Cortex of kidney (tissue), 1 donor: ENCODE measurements at places on chromosomes 4 and X.
A peak's percentile ranks its signal among the peaks of the same experiment; 100 is the strongest.

DNA sequence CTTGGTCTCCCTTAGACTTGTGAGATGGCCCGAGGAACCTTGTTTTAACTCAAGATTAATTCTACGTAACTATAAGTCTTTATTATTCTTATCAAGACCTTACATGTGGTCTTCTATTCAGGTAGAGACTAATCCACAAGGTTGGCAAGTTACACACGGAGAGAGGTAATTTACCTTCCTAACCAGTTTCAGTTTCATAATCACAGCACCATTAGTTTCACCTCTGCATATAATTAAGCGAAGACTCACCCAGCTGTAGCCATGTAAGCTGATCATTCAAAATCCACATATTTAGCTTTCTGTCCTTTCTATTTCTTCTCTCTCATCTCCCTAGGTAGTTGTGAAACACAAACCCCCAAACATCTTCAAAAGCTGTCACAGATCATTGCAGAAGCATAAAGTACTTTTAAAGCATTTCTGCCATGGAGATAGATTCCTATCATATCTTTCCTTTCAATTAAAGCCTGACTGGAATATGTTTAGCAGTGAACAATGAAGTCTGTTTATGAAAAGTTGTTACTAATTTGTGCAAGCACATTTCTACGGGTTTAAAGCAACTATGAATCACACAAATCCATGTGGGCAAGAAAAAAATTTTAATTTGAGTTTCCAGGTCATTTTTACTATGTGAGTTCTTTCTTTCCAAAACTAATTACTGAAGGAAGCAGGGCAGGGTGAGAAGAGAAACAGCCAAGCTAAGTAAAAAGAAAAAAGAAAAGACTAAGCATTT, 78.5 kb downstream of the BTC start:
- no peak for DNase-seq

DNA sequence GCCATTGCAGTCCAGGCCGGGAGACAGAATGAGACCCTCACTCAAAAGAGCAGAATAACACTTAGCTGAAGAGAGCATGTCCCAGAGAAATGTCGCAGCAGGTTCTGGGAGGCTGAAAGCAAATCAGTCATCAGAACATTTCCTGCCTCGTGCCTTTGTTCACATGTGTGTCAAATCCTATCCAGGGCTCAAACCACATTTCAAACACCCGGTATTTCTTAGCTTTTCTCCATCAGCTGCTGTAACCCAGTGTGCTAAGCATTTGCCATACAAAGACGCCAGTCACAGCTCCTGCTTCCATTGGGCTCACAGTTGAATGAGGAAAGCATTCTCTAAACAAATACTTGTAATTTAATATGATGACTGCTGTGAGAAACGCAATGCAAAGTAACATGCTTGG, 6.0 kb downstream of the PALLD start:
- DNase-seq: no peak

- DNase-seq: no peak
Measured at GRCh38 chr4:14726441-14726840, 275.8 kb upstream of the CPEB2 start.

DNA sequence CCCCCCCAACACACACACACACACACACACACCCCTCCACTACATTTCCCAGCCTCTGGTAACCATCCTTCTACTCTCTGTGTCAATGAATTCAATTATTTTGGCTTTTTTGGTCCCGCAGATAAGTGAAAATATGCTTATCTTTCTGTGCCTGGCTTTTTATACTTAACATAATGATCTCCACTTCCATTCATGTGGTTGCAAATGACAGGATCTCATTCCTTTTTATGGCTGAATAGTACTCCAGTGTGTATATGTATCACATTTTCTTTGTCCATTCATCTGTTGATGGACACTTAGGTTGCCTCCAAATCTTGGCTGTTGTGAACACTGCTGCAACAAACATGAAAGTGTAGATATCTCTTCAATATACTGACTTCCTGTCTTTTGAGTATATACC, 59.8 kb downstream of the PDLIM5 start:
- DNase-seq: no peak

- no peak for DNase-seq
Measured at GRCh38 chrX:123771449-123772064, 38.7 kb upstream of the THOC2 start.

DNA sequence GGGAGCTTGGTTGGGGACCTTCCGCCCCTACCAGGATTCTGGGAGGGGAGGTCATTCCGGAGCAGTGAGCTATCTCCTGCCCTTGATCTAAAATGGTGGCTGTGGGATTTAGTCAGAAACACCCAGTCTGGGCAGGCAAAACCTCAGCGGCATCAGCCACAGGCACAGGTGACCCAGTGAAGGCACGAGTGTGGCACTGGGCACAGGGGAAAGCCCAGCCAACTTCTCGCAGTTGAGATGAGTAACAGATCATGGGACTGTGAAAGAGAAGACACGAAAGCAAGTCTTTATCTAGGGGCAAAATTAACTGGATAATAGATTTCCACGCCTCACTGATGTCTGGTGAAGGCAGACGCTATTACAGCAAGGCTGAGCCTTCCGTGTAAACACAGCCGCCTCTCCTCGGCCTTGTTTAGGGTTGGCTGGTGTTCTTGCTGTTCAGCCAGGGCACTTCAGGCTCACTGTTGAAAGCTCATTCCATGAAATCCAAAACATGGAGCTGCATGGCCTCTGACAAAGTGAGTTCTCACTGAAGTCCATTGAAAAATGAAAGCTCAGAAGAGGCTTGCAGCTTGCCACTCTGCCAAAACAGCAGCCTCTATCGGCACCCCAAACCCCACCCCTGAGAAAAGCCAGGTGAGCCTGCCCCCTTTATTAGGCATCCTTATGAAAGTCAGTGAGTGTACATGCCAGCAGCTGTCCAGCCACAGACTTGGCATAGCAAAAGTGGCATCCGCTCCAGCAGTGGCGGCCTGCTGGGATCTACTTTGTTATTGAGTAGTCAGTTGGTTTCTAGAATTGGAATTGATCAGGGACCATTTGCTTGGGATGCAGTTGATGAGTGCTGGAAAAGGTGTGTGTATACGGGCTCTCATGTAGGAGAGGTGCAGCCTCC, 102.3 kb upstream of the MTM1 start:
- peak; percentile 1 for DNase-seq

GRCh38 chr4:48133669-48134068, 381 bp downstream of the TXK start:
- no peak for DNase-seq

DNA sequence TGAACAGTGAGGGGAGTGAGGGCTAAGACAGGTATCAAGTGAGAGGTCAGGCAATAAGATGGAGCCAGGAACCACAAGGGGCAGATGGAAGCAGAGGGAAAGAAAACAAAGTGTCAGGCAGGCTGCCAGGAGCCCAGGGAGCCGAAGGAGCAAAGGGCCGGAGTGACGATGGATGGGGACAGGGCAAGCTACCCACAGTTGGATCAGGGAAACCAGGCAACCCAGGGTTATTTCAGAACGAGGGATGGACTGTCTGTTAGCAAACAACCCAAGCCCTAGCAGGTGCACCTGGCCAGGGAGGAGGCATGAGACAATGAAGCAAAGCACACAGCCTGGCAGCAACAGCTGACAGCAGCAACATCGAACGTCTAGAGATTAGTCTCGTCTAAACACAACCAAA, 39.2 kb downstream of the SEL1L3 start:
- no peak for DNase-seq

GRCh38 chrX:49919617-49920016, 2.8 kb upstream of the CLCN5 start:
- DNase-seq: no peak

DNA sequence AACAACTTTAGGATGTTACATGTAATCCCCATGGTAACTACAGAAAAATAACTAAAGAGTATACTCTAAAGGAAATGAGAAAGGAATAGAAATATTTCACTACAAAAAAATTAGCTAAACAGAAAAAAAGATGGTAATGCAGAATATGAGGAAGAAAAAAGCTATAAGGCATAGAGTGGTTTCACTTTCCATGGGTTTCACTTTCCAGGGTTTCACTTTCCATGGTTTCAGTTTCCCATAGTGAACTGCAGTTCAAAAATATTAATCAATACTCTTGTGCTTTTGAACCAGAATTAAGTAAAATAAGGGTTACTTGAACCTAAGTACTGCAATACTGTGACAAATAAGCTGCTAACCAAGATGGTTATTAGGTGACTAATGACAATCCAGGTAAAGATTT, 42.0 kb downstream of the NPFFR2 start:
- no peak for DNase-seq

- no peak for DNase-seq
Measured at GRCh38 chr4:141425124-141425523, 204.4 kb downstream of the ZNF330 start.

DNA sequence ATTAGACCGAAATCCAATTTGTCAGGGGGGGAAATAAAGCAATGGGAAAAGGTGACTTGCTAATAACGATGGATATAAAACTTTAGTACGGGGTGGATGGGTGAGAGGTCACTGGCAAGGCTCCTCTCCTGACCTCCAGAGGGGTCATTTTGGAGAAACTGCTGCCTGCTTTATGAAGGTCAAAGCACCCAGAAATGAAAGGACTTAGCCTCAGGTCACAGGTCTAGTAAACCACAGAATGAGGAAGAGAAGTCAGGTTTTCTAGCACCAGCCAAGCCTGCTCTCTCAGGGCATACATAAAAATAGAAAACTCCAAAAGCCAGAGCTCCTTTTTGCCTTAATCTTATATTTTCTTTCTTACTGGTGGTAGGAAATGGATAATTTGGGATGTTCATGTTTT, 134.2 kb downstream of the SHROOM3 start:
- DNase-seq: no peak

DNA sequence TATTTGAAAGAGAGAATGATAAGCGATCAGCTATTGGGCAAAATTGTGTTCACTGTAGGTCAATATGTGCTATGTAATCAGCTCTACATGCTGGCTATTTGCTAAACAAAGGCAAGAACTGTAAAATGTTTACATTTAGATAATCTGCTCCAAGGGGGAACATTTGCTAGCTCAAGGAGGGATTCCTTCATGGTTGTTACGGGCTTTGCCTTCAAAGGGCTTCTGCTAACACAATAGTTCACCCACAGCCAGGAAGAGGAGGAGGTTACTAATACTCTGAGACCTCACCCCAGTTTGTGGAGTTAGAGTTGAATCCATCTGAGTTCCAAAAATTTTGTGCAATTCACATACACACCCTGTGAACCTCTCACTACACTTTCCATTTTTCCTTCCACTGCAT, 107.6 kb upstream of the BMP3 start:
- no peak for DNase-seq

DNA sequence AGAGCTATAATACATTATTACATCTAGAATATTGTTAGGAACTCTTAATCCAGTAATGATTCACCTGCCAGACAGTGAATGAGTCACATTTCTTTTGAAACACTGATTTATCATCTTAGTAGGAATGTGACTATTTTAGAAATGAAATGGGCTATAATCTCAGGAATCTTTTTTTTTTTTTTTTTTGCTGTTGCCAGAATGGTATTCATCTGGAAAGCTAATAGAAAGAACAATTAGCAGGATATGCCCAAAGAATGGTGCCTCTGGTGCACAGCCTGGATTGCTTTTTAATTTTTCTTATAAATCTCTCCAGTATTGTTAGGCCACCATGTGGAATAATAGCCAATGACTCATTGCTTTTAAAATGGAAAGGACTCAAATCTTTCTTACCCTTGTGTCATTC, 181.1 kb upstream of the SMIM31 start:
- no peak for DNase-seq

DNA sequence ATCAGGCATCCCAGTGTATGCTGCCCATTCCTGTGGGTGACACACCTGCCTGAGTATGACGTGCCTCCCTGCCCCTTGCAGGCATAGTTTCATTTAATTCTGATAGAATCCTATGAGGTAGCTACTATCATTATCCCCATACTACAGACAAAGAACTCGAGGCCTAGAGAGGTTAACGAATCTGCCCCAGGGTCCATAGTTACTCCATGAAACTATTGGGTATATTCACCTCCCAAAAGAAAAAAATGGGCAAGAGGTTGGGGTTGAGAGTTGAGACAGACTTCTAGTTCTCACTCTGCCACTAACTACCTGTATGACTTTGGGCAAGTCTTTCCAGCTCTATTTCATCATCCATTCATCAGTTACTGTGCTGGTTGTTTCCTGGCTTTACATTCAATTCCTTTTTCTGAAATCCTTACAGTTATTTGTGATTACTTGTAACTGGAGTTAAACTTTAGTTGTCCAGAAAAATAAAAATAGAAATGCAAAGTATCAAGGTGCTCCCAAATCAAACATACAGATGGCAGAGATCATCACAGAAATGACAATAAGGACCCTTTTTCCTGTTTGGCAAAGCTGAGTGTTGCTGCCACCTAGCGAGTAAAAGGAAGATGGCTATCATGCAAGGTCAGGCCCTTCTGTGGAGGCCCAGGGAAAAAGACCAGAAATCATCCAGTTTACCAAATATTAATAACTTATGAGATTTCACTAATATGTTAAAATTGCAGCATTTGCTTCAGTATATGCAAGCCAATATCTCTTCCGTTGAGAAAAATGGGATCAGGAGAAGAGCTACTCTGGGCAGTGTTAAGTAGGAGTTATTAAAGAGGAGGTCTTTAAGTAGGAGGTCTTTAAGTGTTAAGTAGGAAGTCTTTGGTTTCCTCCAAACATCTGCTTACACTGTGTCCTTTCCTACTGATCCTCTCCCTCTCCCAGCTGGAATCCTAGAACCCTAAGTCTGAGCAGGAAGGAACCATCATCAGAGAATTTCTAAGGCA, 17.1 kb upstream of the MAP7D3 start:
- no peak for DNase-seq

GRCh38 chr4:79454656-79455055, 46.6 kb upstream of the GK2 start:
- DNase-seq: no peak

DNA sequence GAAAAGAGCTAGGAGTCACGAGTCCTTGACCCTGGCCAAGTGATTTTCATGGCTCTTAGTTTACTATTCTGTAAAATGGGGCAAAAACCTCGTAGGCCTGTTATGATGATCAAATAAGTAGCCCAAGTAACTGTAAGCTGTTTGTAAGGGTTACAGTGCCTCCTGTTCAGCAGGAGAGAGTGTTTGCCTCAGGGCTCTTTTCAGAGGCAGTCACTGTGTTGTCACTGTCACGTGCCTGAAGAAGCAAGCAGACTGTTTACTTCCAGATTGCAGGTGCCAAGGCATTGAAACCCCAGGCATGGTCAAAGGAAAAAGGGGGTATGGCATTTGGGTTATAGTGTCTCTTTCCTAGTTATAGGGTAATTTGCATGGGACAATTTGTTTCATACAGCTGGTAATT, 4.5 kb downstream of the RAB39B start:
- no peak for DNase-seq

DNA sequence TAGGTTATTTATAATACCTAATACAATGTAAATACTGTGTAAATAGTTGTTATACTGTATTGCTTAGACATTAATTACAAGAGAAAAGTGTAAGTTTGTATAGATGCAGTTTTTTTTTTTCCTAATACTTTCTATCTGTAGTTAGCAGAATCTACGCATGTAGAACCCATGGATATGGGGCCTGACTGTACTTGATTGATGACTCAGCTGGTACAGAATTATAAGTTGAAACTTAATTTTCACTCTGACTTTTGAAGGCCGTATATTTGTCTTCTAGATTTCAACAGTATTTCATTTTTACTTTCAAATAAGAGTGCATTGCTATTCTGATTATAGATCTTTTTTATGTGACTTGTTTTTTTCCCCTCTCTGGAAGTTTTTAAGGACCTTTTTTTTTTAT, 30.8 kb upstream of the NDUFC1 start:
- no peak for DNase-seq
